ENCODE measurements at places on chromosomes 1 and 21. TPM values are rescaled to one million over a fixed set of nuclear protein-coding genes. Genes with fewer than 3 reads are reported as not detected.

DPYD gene
- total RNA-seq: 8.1 TPM

HEATR1 gene
- total RNA-seq: 53.4 TPM

DNA sequence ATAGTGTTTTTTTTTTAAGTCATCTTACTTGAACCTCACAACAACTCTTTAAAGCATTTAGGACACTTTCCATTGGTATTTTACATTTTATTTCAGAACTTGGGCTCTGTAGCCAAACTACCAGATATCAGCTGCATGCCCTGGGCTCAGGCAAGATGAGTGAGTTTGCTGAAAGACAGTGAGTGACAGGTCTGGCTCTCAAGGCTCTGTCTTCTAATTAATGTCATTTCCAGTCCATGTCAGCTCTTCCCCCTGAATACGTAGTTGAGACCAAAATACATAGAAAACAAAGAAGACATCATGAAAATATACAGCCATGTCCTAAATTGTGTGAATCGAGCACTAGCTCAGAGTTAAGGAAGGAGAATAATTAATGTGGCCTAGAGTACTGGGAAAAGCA is 39.7 kb downstream of the PRRX1 start:
- peaks cover 15% of the 10 kb centered on the region for H3K4me1 ChIP-seq
- H3K27ac ChIP-seq: no peak overlapping the region
- DNase-seq: no peak
- no peak overlapping the region for H3K4me3 ChIP-seq

- H3K4me1 ChIP-seq: no peaks in the 10 kb centered on the region
- peaks cover 33% of the 10 kb centered on the region for H3K36me3 ChIP-seq
- no peak for DNase-seq
- H3K27ac ChIP-seq: no peak overlapping the region
- no peaks in the 10 kb centered on the region for H3K27me3 ChIP-seq
- H3K4me3 ChIP-seq: no peak overlapping the region
These were observed 81.1 kb upstream of the CNTN2 start for GRCh38 chr1:204961765-204962419.

DNA sequence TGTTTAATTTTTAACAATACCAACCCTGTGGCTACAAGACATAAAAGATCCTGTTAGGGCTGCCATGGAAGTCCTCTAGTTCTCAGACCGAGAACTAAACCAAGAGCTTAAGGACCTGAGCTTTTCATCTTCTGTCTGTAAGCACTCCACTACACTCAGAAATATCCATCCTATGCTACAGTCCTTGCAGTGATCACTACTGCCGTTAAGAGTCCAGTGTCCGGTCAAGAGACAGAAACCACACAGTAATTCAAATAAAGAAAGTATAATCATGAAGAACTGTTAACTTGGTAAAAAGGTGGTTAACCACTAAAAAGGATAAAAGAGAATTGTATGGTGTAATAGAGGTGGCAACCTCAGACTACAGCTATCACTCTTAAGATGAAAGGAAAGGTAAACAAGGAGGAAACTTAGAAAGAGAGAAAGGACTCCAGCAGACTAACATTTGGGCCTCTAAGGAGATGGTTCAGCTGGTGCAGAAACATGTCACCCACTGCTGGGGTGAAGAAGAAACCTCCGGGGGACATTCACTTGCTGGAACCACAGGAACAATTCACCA is 22.1 kb upstream of the PRDX6 start:
- H3K4me3 ChIP-seq: no peak overlapping the region
- no peak overlapping the region for H3K27ac ChIP-seq
- DNase-seq: no peak
- no peaks in the 10 kb centered on the region for H3K27me3 ChIP-seq
- H3K36me3 ChIP-seq: no peaks in the 10 kb centered on the region

- H3K36me3 ChIP-seq: no peaks in the 10 kb centered on the region
- DNase-seq: no peak
- H3K4me3 ChIP-seq: no peak overlapping the region
- no peaks in the 10 kb centered on the region for H3K27me3 ChIP-seq
- H3K27ac ChIP-seq: no peak overlapping the region
These were observed 74.1 kb downstream of the CD46 start for GRCh38 chr1:207825719-207826556.

DNA sequence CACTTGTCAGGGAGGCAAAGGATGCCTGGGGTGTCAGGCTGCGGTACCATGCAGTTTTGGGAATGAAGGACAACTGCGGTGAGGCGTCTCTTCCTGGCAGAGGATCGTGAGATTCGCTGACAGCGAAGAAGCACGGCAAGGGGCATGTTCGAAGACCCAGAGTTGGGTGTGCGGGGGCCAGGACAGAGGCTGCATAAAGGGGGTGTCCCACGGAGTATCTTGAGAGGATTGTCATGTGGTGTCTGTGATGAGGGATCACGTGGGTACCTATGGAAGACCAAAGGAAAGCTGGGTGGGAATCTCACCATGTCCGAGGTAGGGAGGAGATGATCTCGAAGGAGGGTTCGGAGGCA is 372 bp downstream of the SLC25A44 start:
- H3K27me3 ChIP-seq: no peaks in the 10 kb centered on the region
- H3K36me3 ChIP-seq: peaks cover 5% of the 10 kb centered on the region
- H3K4me1 ChIP-seq: peaks cover 8% of the 10 kb centered on the region

DNA sequence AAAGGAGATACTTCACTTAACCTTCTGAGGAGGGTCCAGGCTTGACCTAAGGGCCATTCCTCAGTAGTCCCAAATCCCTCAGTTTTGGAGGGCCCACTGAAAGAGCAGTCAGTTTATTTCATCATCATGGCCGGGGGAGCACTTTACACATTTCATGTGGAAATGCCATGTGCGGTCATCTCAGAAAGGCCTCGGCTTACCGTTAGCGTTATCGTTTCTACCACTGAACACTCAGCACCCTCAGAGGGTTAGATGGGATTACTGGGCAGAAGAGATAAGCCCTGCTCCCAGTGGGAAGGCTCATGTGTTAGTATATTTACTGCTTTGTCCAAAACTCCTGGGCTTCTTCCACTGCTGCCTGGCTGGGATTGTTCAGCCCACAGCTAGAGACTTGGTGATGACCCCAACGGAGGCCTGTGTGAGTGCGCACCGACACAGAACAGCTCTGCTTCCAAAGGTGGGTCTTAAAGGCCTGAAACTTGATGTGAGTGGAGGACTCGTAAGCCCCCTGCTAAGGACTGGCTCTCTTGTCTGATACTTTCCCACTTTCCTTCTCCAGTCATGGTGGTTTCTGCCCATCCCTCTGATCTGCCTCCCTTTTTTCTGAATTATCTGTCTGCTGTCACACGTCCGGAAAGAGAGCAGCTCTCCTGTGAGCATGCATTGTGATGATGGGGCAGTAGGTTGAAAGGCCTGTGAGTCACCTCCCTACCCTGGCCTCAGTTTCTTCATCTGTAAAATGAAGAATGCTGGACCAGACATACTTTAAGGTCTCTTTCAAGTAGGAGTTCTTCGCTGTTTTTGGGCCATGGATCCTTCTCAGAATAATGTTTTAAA is 284.5 kb downstream of the ASTN1 start:
- DNase-seq: no peak
- no peaks in the 10 kb centered on the region for H3K27me3 ChIP-seq
